ENCODE measurements at places on chromosomes 5 and 9.

DNA sequence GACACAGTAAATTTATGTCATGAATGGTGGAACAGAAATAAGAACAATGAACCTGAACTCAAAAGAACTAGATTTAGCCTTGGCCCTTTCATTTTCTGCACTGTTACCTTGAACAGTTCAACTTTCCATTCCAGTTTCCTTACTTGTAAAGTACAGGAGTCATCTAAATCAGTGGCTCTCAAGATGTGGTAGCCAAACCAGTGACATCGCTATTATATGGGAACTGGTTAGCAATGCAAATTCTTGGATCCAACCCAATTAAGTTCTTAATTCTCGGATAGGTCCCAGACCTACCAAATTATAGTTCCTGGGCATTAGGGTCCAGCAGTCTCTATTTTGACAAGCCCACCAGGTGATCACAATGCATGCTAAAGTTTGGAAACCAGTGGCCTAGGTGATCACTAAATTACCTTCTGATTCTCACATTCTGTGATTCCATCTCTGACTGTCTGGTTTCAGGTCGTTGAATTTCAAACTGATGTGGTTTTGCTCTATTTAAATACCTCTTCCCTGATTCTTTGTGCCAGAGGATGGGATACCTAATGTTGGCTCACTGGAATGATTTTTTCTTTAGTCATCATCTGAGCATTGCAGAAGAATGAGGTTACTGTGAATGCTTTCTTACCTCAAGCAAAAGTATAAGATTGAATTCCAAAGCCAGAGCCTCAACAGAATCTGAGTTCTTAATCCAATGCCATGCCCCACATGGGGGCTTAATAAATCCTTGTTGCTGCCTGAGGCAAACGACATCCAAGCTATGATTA is 253.8 kb downstream of the ENC1 start:
- peak; percentile 80 for DNase-seq

DNA sequence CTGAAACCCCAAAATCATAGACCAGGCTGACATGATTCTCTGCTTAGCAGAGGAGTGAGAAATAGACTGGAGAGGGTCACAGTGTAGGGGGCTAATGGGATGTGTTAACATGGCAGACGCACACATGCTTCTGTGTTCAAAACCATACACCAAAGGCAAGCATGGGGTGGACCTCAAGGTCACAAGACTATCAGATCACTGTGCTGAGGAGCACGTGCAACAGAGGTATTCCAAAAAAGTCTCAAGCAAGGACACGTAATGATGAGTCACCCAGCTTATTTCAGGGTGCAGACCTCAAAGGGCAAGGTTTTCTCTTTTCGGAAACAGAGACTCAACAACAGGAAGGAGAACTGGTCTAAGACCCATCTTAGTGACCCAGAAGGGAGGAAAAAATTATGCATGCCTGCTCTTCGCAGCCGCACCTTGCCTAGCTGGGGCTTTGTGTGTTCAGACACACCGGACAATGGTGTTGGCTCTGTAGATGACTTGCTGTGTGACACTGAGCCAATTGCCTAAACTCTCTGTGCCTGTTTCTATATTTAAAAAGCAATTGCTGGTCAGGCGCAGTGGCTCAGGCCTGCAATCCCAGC is 20.3 kb downstream of the WHRN start:
- peak; percentile 33 for DNase-seq

DNA sequence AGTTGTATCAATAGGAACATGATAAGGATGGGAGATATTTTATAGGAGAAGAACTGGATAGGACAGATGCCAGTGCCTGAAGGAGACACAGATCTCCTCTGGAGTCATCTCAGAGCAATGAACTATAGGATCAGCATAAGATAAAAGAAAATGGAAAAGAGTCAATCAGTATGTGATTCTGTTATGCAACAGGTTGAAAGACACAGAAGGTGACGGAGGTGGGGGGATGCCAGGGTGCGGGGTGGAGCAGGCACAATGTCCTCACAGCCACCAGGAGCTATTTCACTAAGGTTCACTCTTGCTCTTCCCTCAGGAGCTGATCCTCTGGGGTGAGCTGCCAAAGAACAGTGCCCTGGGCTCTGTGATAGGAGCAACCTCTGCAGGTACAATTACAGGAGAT is 179.8 kb downstream of the BNC2 start:
- no peak for DNase-seq

DNA sequence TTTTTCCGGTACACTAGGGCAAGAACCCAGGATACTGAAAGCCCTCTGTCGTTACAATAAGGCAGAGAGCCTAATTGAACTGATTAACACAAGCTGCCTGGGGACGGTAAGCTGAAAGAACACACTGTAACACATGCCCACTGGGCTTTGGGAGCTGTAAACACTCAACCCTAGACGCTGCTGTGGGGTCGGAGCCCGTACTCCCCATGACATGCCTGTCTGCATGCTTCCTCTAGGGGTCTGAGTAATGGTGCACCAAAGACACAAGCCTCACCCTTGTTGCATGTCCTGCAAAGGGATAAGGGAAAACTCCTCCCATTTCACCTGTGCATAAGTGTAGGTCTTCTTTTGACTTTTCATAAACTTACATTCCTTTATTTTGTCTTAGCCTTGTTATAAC is 194.0 kb downstream of the FBXL7 start:
- no peak for DNase-seq

- DNase-seq = no peak
Observed at GRCh38 chr5:17214893-17215292, 2.5 kb upstream of the BASP1 start.

DNA sequence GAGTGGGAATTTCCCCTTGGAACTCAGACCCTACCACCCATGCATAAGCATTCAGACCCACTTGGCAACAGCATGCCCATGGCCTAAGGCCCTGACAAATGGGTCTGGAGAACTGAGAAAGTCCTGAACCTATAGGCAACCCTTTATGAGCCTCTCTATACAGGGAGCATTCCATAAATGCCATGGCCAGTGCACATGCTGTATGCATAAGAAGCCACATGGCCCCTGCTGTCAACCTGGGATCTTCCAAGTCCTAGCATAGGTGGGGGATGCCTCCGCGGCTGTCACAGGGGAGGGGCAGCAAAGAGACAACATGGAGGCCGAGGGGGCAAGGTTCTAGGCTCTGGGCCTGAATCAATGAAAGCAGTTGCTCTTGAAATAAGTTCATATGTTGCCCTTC is 8.2 kb upstream of the NIPAL4 start:
- no peak for DNase-seq

- DNase-seq = peak; percentile 97
Observed at GRCh38 chr9:79023134-79023580, 548.6 kb upstream of the TLE4 start.

GRCh38 chr5:72611118-72611730 is 104.0 kb upstream of the ZNF366 start:
- DNase-seq = peak; percentile 72

GRCh38 chr9:26243029-26243697 is 564.9 kb upstream of the TUSC1 start:
- no peak for DNase-seq

GRCh38 chr5:87732875-87733768 is 320.4 kb upstream of the CCNH start:
- DNase-seq = no peak

DNA sequence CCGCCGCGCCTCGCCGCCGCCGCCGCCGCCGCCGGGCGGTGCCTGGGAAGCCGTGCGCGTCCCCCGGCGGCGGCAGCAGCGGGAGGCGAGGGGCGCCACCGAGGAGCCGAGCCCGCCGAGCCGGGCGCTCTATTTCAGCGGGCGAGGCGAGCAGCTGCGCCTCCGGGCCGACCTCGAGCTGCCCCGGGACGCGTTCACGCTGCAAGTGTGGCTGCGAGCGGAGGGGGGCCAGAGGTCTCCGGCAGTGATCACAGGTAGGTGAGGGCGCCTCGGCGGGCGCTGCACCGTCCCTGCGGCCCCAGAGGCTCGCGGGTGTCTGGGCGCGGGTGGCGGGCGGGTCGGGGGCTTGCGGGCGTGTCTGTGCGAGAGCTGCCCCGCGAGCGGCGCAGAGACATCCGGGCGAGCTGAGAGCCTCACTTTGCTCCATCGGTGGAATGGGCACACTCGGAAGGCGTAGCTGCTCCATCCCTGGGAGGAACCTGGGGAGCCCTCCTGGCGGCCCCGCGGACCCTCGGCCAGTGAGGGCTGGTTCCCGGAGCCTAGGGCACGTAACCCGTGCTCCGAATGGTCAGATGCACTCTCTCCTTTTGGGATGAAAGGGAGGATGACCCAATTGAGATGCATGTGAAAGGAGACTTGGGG is 864 bp downstream of the PAPPA start:
- DNase-seq = no peak

DNA sequence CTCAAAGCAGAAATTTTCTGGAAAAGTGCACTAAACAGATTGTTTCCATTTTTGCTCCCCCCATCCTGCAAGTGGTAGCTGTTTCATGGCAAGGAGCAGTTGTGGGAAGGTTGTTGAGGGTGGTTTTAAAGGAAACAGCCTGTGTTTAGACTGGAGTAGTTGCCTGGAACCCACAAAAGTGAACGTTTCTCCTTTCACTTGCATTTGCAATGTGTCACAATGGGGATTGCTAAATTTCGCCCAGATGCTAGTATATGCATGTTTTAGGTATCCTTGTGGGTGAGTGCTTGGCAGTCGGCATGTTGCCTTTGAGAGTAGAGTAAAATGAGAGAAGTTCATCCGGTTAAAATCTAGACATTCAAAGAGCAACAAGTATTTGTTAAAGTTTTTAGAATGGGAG is 1099.9 kb upstream of the DMAC1 start:
- no peak for DNase-seq

GRCh38 chr5:151257731-151258181 is 4.8 kb downstream of the GM2A start:
- DNase-seq = no peak

DNA sequence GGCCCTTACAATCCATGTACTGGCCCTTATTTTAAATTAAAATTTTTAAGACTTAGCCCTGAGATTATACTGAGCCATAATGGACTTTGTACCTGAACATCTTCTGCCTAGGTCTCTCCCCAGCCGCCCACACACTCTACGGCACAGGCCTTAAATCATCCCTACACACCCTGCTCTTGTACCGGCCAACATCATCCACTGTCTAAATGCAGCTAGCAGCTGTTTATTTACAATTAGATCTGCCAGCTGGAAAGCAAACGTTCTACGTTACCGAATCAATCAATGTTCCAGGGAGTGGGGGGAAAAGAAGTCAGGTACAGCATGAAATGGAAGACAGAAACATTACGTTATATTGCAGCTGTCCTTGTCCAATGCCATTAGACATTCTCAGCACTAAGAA is 88.4 kb upstream of the GRAMD2B start:
- no peak for DNase-seq

- DNase-seq = peak; percentile 44
Observed at GRCh38 chr5:137600721-137601360, 101.7 kb upstream of the SPOCK1 start.

- peak; percentile 83 for DNase-seq
Observed at GRCh38 chr9:131402738-131403492, 9.0 kb downstream of the PRRC2B start.

GRCh38 chr5:168088410-168089173 is 202.9 kb upstream of the WWC1 start:
- no peak for DNase-seq

GRCh38 chr5:1724822-1725602 is 74.6 kb downstream of the MRPL36 start:
- DNase-seq = no peak

GRCh38 chr9:2299156-2299842 is 284.2 kb downstream of the SMARCA2 start:
- no peak for DNase-seq

DNA sequence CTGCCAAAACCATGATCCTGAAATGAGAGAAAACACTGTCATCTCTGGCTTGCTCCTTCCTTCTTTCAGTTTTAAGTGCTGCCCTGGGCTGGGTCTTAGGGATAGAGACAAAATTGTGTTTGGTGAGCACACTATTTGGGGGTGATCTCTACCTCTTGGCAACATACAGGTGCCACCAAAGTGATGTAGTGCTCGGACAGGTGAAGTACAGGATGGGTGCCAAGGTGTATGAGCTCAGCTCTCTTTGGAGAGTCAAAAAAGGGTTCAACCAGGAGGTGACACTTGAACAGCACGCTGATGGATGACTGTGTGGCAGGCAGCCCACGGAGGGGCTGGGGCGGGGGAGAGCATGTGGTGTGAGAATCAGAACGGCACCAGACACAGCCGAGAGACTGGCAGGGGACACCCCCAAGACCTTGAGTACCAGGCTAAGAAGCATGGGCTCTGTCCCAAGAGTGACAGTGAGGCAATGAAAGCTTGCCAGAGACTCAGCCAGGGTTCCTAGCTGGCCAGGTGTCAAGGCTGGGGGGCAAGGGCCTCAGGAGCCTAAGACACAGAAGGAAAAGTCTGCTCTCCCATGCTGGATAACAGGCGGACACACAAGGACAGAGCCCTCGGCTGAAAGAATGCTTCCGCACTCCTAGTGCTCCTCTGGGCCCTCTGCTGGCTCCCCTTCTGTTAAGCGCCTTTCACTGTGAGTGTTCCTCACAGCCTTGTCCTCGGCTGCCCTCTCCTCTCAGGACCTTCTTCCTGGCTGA is 2.5 kb downstream of the NHP2 start:
- no peak for DNase-seq

DNA sequence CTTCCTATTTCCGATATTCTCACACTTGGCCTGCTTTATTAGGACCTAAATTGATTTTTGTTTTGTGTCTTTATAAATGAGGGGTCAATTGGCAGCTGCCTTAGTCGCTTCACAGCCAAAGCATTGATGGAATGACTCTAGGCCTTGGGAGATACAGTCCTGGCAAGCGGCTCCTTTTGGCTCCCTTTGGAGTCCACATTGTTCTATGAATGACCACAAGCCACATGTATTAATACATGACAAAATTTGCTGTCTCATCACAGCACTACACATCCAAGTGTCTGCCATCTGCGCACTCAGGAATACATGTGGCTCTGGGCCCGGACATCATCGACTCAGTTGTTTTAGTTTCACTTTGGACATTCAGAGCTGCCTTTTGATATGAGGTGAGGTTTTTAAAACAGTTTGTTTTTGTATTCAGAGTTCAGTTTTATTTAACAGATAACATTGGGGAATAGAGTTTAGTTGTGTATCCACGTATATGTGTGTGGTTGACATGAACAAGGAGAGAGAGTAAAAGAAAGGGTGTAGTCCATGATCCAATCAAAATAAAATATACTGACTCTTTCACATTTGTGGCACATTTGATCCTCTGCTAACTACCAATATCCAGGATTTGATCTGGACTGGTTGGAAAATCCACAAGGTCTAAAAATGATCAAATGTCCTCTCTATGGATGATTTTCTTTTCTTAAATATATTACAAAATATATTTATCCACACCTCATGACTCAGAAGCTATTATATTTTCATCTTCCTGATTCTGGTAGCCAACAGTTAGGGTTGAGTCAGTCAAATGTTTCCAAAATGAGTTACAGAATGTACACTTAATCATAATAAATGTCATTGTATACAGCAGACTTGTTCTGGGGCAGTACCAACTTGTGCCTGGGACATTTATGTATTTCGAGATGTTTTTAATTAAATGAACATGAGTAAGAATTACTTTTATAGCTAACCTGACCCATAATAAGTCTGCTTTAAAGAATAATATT is 114.0 kb upstream of the MTAP start:
- DNase-seq = peak; percentile 86

GRCh38 chr9:93098236-93098946 is 2.4 kb downstream of the CARD19 start:
- peak; percentile 93 for DNase-seq

- DNase-seq = peak; percentile 98
Observed at GRCh38 chr5:8457187-8458037, 588.5 kb downstream of the MTRR start.
